NCI-H748 treated with DMSO at 0.1 percent for 48 hours (cell line): ENCODE measurements at places on chromosomes 12 and 14.

GRCh38 chr12:57474862-57475261 lies 4.8 kb downstream of the ARHGAP9 start:
- DNase-seq, result no peak

DNA sequence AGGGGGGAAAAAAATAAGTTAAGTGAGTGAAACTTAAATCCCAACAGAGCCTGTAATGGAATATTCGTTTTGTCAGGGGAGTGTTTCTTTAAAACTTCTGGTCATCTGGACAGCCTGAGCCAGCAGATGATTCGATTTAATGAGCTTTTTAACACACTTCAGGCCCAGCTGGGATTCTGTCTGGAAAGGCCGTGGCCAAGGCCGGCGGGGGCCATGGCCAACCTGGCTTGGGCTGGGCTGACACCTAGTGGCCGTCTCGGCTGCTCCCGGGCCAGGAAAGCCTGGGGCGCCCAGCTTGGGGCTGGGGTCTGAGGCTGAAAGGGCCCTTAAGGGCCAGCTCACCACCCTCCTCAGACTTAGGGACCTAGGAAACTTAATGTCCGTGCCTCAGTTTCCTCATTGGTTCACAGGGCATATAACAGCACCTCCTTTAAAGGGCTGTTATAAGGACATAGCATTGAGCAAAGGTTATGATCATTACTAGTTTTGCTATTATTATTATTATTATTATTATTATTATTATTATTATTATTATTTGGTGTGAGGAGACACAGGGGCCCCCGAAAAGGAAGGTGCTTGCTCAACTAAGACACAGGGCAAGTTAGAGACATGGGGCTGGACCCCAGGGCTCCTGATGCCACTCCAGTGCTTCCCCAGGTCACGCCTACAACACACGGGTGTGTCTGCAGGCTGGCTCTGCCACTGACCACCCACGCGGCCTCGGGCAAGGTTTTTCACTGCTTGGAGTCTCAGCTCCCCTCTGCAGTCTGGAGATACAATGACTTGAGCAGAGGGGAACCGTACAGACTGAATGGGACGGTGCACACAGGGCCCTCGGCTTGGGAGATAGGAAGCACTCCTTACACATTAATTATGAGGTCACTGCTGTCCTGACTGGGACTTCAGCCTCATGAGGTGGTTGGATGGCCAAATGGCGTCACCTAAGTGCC lies 84.0 kb downstream of the SYNE3 start:
- DNase-seq, result peak; percentile 17

DNA sequence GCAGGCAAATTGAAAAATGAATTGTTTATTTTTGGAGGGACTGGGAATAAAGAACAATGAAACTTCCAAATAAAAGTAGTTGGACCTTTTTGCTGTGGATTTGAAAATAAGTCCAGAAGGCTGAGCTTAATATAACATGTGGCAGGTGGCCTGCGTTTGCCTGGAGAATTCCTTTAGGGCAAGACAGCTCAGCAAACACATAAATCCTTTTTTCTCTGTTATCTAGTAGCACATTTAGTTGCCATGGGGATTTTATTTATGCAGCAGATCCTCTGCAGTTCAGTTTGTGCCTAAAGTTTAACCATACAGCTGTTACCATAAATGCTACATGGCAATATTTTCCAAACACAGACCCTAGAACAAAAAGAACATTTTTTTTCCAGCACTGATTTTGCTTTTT lies 180.0 kb downstream of the NPAS3 start:
- DNase-seq, result peak; percentile 42

- no peak for DNase-seq
These were observed 44.1 kb downstream of the LRTM2 start for GRCh38 chr12:1864456-1864855.

GRCh38 chr14:64772397-64772950 lies 68.2 kb downstream of the PLEKHG3 start:
- DNase-seq, result no peak

GRCh38 chr14:34270361-34270760 lies 191.7 kb downstream of the SPTSSA start:
- DNase-seq, result no peak

DNA sequence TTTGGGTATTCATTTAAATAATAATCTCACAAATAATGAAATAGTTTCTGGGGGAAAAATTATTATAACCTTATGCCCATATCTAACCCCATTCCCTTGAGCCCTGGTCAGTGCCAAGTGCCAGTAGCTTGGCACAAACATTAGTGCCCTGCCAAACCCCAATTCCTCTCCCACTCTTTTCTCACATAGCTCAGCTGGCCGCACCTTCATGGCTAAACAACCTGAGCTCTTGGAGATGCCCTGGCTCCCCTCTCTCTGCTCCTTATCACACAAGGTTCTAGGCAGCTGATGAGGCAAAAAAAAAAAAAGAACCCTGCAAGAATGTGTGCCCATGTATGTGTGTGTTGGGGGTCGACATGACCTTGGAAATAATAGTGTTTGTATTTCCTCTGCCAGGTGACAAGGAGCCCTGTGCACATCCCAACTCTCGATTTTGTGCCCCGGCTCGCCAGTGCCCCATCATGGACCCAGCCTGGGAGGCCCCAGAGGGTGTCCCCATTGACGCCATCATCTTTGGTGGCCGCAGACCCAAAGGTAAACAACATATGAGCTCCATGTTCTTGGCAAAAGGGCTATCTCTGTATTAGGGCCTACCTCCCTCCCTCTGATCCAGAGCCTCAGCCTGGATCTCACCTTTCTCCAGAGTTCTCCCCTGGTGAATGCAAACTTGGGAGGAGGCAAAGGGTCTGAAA lies 8.4 kb downstream of the PCK2 start:
- DNase-seq, result no peak

GRCh38 chr12:58883576-58884334 lies 36.5 kb downstream of the LRIG3 start:
- DNase-seq, result no peak

DNA sequence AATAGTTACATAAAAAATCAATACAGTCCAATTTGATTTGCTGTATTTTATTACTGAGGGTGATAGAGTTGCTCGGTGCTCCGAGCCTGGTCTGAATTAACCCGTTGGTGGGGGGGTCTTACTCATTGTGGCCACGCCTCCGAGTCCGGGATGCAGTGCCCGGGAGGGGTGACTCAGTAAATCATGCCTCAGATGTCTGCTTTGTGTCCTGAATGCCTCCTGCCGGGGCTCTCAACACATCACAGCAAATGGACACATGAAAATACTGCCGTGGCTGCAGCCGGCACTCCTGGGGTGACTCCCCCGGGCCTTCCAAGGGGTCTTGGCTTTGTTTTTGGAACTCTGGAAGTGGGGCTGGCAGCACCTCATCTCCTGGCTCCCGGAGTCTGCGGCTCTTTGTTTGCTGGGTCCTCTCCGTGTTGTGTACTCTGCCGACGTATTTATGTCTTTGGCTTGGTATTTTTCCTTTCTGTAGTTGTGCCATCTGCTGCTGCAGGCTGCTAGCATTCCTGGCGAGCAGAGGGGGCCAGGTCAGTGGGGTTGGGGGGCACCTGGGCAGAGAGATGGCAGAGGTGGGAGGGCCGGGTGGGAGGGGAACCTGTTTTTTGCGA lies 129.0 kb downstream of the AACS start:
- DNase-seq, result no peak

DNA sequence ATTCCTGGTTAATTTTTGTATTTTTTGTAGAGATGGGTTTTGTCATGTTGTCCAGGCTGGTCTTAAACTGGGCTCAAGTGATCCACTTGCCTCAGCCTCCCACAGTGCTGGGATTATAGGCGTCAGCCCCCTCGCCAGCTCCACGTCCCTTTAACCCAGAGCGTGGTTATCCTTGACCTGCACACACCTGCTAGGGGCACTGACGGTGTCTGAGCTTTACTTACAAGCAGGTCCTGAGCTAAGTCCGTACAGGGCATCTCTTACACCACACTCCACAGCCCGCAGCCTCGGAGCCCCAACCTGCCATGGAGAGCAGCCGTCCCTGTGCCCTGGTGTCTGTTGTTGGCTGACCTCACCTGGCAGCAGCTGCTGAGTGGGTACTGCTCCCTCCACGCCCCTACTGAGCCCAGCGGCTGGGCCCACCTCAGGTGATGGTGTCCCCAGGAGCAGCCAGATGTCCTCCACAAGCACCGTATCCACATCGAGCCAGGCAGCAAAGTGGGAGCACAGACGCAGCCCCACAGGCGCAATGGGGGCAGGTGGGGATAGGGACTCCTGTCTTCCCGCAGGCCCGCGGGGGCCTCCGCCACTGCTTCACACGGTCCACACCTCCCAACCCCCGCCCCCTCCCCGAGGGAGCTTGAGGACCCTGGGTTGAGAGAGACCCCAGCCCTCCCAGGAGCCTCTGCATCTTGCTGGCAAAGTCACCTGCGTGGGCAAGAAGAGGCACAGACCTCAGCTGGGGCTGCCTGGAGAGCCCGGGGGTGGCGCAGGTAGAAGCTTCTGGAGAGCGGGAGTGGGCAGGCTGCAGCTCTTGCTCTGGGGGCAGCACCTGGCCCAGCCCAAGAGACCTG lies 325.4 kb upstream of the SFSWAP start:
- DNase-seq, result no peak

DNA sequence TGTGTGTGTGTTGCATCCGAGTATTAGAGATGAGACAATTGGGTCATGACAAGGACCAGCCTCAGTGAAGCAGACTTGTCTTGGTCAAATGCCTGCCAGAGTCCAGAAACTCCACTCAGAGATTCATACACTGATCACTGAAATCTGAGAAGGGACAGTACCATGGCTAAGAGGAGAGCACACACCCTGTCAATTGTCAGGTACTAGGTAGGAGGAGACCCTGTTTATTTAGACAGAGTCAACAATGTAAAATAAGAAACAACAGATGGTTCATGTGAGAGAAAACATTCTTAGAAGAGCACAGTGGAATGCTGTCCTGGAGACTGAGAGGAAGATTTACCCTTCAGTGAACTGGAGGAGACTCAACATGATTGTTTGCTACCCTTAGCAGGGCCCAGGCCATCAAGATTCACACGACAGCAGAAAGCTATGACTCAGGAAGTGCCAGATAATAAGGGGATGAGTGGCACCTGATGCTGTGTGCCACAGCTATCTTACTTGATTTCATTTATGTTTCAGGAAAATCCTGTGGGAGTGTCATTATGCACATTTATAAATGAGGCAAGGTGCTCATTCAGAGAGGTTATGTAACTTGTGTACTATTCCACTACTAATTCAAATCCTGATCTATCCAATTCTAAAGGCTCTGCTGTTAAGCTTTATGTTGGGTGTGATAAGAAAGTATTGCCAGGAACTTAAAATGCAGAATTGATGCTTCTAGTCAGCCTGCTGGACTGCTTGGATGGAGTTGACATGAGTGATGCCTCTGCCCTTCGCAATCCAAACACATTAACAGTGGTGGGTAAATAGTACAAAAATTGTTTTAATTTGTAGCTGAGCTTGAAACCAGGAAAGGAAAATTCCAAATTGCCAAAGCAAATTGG lies 136.6 kb upstream of the NEDD1 start:
- DNase-seq, result peak; percentile 96

DNA sequence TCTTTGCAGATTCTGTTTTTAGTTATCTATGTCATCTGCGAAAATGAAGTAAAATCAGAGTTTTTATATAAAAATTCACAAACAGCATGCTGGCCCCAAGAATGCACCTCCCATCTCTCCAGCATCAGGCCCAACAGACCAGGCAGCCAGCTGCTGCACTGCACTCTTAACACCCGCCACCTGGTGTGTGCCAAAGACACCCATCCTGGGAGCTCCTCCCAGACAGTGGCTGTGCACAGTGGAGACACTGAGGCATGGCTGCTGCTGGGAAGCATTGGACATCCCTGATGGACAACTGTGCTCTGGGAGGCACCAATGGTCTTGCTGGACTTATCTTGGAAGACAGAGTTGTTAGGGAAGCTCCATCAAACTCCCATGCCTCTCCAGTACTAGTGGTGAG lies 817.2 kb downstream of the TMEM121 start:
- no peak for DNase-seq

GRCh38 chr12:38711054-38711453 lies 194.3 kb downstream of the CPNE8 start:
- no peak for DNase-seq

GRCh38 chr14:71244341-71244740 lies 337.1 kb downstream of the PCNX1 start:
- no peak for DNase-seq

- no peak for DNase-seq
These were observed 3.1 kb upstream of the HPD start for GRCh38 chr12:121861636-121862254.

- DNase-seq, result no peak
These were observed 1.1 kb downstream of the SERPINA1 start for GRCh38 chr14:94387051-94388026.

DNA sequence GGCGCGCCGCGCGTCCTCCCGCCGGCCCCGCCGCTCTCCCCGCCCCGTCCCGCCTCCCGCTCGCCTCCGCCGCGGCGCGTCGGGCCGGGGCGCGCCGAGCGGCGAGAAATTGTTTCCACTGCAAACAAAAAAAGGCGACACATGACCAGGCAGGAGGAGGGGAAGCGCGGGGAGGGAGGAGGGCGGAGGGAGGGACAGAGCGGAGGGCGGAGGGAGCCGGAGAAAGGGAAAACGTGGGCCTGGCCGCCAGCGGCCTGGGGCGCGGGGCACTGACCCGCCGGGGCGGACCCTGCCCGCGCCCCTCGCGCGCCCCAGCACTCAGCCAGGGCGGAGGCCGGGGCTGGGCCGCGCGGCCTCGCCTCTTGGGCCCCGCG lies at the start of gene FOXN3:
TSS of gene FOXN3 (minus strand) at position 143 of the 374 bp plus-strand sequence. CDS start 4,757 bp downstream, outside the sequence.
- DNase-seq, result peak; percentile 75

GRCh38 chr12:132583736-132584135 lies 26.6 kb downstream of the LRCOL1 start:
- no peak for DNase-seq

DNA sequence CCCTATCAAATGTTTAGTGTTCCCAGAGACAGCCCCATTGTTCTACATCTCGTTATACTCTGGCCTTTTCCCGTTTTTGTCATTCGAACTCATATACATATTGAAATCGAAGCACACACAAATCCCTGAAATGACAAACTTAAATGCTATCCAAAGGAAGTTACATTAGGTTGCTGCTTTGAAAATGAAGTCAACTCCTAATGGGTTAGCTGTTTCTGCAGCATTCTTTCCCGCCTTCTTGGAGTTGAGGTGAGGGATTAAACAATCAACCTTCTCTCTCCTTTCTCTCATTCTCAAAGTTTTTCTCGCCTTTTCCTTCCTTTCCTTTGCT lies 642 bp upstream of the PHC1 start:
- no peak for DNase-seq

GRCh38 chr14:53845813-53846693 lies 110.6 kb downstream of the BMP4 start:
- no peak for DNase-seq

- no peak for DNase-seq
These were observed 75.9 kb upstream of the ATF7IP start for GRCh38 chr12:14289601-14290000.

GRCh38 chr14:105527826-105528585 lies 1.6 kb downstream of the TMEM121 start:
- peak; percentile 53 for DNase-seq
